ENCODE measurements at places on chromosomes 16 and 17.

DNA sequence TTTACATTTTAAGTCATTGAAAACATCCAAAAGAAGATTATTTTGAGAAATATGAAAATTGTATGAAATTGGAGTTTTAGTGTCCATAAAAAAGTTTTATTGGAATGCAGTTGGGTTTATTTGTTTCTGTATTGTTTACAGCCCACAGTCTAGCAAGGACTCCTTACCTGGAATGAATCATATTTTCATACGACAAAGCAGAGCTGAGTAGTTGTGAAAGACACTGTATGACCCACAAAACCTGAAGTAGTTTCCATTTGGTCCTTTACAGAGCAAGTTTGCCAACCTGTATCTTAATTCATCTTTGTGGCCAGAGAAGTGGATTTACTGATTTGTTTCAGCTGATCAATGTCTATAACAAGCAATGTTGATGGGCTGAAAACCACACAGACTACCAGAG lies 10.3 kb downstream of the CCL18 start:
- DNase-seq, result no peak

DNA sequence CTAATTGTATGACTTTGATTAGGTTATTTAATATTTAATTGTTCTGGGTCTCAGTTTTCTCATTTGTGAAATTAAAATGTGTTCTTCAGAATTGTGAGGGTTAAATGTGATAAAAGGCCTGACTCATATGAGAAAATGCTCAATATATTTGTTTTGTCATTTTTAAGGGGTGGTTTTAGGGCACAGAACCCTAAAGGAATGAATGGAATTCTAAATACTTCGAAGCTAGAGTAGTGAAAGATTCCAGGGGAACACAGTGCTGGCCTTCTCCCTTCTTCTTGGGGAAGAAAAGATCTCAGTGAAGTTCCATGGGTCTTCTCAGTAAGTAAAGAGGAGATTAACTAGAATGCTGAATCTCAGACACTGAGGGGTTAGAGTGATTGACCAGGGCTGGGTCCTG lies 3.9 kb upstream of the SMPD3 start:
- DNase-seq, result no peak

DNA sequence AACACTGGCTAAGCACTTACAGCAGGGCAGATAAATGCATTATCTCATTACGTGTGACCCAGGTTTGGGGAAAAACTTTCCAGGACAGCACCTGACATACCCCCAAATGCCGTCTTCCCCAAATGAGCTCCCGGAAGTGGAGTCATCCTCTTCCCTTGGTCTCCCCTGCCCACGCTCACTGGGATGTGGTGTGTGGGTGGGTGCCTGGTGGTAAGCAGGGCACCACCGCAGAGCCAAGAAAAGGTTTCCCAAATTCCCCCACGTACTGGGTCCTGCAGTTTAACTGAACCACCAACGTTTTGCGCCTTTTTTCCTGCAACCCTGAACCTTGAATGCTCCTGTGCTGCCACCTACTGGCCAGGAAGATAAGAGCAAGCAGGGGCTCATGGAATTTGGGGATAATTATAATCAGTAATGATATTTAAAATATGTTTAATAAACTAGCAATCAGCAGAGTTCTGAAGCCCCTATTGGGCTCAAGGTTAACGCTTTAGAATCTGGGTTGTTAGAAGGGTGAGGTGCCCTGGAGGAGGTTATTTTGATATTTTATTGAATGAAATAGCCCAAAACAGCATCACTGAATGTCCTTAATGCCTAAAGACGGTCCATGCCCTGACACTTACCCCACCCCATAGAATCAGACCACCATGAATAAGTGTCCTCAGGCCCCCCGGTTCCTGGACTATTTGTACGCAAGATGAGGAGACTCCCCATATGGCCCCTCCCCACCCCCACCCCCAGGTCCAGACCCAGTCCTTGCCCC lies 8.0 kb downstream of the SPPL2C start:
- DNase-seq, result no peak

GRCh38 chr16:35210681-35211433 lies 1751.4 kb downstream of the TP53TG3F start:
- no peak for DNase-seq

DNA sequence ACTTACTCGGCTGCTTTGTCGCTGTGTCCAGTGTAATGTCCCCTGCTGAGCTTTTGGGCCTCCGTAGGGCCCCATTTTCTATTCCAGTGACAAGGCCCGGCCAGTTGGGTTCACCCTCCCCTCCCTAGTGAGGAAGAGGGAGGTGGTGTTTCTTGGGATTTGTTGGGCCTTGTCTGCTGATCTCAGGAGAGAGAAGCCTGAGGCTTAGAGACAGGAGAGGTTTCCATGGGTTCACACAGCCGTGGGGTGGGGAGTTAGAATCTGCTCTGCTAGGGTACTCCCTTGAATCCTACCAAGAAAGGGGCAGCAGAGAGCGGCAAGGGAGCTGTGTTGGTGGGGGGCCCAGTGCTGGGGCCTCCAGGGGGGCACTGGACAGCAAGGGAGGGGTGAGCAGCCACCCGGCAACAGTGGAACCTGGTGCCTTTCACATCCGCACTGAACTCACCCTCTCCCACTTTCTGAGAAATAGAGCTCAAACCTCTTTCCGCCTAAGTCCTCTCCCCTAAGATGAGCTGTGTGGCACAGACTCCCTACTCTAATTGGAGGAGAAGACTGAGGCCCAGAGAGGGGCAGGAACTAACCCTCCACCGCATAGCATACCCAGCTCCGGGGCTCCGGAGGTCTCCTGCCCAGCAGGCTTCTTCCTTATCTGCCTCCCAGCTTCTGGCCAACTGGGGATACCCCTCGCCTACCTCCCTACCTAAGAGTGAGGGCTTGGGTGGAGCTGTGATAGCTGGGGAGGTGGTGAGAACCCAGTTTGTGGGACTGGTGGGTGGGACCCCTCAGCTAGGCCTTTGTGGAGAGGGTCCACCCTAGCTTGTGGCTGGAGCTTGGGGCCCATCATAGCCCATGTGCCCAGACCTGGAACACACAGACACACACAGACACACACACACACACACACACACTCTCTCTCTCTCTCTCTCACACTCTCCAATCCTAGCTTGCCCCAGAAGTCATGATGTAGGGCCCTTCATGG lies 6.8 kb downstream of the TBKBP1 start:
- no peak for DNase-seq
